Pulmonary artery endothelial cell (primary cell): ENCODE measurements at places on chromosomes 4 and X.
A peak's percentile ranks its signal among the peaks of the same experiment; 100 is the strongest.

DNA sequence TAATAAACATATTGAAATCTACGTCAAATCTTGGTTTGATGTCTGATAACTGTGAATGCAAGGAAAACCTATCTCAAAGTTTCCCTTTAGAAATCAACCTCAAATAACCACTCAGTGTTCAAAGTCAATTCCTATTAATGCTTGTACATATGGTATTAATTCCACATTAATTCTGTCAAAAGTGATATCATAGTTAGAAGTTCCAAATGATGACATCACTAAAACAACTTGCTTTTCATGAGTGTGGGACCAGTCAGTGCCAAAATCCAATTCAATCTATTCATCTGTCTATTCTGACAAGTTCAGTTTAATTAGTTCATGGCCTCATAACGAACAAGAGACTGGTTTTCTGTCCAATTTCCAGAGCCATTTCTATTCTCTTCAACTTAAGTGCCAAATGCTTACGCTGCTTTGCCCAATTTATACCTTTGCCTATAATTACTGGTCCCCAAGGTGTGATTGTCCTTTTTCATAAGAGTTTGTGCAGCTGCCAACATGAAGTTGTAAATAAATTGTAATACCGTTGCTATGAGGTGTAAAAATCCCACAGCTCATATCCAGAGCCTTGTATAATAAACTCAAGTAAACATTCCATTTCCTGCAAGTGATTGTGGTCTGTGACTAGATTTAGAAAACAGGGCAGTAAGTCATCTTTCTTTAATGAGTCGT lies 476.2 kb downstream of the RAB28 start:
- DNase-seq, result no peak

- DNase-seq, result no peak
Observed at GRCh38 chrX:10235851-10236250, 79.1 kb downstream of the CLCN4 start.

- no peak for DNase-seq
Observed at GRCh38 chrX:110280954-110281353, 36.9 kb downstream of the AMMECR1 start.

- DNase-seq, result peak; percentile 30
Observed at GRCh38 chr4:165625281-165625680, 246.5 kb downstream of the CPE start.

GRCh38 chr4:185717377-185717741 lies 94.6 kb downstream of the SORBS2 start:
- DNase-seq, result no peak

- DNase-seq, result no peak
Observed at GRCh38 chr4:106208481-106209460, 107.2 kb downstream of the TBCK start.

DNA sequence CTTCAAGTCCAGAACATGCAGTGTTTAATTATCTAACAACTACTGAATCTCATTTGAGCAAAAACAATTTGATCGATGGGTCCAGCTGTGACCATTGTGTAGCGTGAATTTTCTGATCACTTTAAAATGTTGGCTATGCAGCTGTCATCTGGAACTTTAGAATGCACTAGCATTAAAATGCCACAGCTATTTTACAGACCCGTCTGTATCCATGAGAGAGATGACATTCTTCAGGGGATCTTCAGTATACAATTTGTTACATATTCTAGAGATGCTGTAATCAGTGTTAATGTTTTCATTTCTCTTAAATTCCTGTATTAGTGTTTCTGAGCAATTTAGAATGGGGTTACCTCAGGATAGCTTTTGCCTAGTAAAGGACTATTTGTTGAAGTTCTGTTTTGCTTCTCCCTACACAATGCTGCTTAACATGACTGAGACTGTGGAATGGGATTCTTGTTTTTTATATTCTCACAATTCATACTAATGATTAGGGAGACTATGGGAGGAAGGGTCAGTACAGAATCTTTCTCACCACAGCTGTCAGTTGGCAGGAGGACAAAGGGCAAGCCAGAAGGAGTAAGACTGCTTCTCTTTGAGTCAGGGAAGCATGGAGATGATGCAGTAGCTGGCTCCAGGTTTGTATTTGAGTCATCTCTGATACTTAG lies 13.2 kb upstream of the CTSO start:
- DNase-seq, result no peak

- no peak for DNase-seq
Observed at GRCh38 chr4:56181140-56181953, 205.9 kb downstream of the AASDH start.

DNA sequence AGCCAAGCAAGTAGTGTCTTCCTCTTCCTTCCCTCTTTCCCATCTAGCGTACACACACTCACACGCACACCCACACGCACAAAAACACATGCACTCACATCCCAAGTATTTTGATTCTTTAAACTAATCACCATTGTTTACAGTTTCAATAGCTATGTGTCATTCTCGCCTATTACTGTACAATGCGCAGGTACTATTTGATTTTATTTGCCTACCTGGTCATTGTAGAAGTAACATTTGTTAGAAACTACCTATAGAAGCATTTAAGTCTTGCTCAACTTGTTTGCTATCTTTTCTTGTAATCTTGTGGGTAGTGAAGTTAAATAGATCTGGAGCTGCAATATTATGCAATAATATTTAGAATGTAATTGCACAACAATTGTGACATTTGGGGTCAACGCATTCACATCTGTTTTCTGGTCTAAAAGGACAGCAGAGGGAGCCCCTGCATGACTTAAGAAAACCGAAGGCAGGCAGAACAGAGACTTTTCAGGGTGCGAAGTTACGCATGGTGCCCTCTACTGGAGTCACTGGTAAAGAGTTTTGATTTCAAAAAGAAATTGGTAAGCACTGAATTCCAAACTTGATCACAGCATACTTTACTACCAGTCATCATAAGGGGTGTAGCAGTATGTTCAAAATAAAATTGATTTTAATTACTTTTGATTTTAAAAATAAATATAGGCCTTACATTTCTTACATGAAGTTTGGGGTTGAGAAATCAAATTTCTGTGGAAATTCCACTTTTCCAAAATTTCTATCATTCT lies 503.3 kb upstream of the FAM241A start:
- peak; percentile 58 for DNase-seq

DNA sequence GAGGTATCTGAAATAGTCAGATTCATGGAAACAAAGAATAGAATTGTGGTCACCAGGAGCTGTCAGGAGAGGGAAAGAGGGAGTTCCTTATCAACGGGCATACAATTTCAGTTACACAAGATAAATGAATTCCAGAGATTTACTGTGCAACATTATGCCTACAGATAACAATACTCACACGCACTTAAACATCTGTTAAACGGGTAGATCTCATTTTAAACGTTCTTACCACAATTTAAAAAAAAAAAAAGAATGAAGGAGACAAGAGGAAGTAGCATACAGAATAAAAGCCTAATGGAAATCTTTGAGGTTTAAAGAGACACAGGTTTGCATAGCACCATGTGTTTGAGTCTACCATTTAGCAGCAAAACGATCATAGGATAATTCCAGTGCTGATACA lies 298.0 kb downstream of the DKK2 start:
- DNase-seq, result no peak

GRCh38 chr4:167034983-167035382 lies 199.3 kb downstream of the SPOCK3 start:
- DNase-seq, result no peak

DNA sequence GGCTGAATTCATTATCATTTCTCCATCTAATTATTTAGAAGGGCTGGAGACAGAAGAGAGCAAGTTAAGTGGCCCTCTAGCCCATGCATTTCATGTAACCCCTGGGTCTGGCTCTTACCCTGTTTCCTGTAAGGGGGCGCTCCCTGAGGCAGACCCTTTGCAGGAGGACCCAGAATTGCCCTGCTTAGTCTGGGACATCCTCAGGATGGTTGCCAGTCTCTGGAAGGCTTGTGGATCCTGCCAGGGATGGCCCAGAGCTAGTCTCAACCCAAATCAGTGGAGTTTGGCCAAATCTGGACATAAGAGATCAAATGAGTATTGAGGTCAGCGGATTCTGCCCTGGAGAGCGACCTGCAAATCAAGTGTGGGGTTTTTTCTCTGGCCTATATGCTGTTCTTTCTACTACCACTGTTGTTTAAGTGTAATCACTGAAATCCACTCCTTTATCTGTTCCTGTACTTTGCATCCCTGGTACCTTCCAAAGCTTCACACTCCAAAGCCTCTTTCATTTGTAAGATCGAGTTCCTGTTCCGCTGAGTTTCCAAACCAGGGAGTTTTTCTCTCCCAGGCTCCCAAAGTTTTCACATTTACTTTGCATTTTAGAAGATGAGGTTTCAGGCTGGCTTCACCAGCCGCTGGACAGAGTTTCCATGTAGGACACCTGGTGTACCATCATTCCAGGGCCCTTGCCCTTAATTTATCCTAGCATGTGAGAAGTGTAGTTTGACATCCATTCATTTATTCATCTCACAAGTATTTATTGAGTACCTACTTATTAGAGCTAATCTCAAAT lies 6.3 kb downstream of the KLF3 start:
- no peak for DNase-seq

DNA sequence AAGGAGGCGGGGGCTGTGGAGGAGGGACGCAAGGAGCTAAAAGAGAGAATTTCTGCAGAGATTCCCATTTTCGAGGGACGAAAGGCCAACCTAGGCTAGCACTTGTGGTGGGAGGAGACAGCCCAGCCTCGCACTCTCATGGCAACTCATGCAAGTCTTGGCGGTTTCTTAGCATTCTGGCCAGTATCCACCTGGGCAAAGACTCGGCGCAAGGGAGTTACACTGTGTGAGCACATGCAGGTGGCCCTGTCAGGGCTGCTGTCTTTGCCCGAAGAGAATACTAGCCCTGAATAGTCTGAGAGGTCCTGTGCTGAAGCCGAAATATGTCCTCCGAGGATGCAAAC lies 15.5 kb downstream of the MCF2 start:
- no peak for DNase-seq

DNA sequence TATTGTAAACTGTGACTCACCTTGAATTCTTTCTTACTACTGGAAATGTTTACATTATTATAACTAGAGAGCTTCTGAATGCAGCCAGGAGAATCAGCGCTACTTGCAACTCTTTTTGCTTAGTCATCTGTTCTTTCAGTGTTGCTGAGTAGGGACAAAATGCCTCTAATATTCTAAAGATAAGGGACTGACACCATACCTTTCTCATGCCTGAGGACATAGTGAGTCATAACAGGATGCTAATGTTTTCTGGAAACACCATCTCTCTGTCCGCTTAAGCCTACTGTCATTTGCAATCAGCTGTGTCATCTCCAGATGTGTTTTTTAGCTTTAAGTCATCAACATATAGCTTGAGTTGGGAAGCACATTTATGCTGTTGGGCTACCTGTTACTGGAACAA lies 108.3 kb downstream of the QRFPR start:
- no peak for DNase-seq

GRCh38 chrX:10016519-10017132 lies 49.5 kb downstream of the CLDN34 start:
- DNase-seq, result no peak

- DNase-seq, result no peak
Observed at GRCh38 chr4:165457793-165458192, 79.0 kb downstream of the CPE start.
